EH (cell line): ENCODE measurements at places on chromosomes 11 and 22.

DNA sequence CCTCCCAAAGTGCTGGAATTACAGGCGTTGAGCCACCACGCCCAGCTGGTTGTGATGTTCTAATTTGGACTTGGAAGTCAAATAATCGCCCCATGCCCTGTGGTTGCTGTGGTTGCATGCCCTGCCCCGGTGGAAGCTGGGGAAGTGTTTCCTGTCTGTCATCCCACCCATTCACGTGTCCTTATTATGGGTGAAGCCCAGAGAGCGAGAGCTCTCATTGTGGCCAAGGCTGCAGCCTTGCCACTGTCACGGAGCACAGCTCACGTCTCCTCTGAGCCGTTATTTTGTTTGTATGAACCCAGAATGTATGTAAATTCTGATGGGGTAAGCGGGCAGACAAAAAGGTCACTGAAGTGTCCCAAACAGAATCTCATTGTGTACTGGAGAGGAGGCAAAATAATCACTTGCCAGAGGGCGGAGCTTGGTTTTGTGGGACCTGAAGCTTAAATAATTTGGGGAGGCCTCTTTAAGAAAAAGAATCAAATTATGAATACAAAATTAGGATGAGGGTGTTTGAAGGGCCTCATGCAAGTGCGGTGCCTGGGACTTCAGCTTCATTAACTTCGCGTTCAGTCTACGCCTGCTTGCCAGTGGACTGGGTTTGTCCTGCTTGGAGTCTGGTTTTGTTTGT, 25.8 kb upstream of the TREH start:
- no peak for DNase-seq

DNA sequence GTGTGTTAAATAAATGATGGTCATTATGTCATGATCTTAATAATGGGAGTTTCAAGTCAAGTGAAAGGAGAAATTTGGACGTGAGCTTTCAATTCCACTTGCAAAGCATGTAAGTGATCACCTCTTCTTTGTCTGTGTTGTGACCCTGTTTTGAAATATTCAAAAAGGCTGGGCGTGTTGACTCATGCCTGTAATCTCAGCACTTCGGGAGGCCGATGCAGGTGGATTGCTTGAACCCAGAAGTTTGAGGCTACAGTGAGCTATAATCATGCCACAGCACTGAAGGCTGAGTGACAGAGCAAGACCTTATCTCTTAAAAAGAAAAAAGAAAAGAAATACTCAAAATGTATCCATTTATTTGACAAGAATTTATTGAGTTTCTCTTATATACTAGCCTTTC, 32.9 kb upstream of the EED start:
- no peak for DNase-seq

- no peak for DNase-seq
Measured at GRCh38 chr11:99593197-99593596, 572.4 kb downstream of the CNTN5 start.

DNA sequence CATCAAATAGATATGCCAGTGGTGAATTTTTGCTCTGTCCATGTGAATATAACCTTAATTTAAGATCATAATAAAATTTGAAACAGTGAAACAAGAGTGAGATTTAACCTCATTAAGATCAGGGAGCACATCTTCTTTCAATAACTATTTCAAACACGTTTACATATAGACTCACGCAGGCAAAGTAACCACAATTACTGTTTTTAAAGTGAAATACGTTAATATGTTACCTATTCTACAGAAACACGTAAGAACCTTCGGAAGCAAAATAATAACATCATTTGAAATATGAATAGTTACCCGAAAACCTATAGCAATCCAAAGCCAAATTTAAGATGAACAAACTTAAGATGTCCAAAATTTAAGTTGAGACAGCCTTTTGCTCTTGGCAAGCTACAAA, 136.2 kb upstream of the ZC3H12C start:
- DNase-seq = no peak

- DNase-seq = no peak
Measured at GRCh38 chr22:44938886-44939285, 70.9 kb downstream of the PHF21B start.

DNA sequence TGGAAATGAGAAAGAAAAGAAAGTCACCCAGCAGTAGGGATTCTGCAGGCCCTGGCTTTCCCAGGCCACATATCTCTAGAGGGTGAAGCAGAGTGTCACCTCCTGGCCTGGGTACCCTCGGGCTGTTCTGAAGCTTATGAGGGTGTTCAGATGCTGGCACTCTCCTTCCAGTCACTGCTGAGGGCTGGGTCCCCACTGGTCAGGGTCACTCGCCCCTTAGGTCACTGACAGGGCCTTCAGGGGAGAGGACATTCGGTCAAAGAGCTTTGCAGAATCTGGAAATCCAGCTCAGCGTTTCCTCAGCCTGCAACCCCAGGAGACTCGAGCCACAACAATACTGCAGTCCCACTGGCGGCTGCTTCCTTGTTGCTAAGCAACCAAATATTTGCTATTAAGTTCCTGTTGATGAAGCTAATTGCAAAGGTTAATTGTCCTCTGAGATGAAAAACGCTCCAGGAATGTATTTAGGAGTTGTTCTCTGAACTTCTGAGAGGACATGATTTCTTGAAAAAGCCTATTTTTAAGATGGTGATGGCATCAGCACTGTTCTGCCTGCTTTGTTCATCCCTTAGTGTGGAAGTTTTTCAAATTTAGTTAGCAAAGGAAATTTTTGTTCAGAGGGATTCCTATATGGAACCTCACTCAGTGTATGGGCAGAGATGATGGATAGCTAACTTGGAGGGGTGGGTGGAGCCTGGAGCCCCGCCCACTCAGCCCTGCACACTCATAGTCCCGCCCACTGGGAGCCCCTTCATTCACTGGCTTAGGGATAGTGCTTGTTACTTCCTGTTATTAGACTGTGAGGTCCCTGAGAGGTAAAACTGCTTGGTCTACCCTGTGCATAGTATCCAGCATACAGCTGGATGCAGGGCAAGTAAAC, 109.2 kb downstream of the CSNK2A3 start:
- peak; percentile 29 for DNase-seq
